Sigmoid colon (tissue), 7 donors: ENCODE measurements at places on chromosomes 13 and 19. TPM values are rescaled to one million over a fixed set of nuclear protein-coding genes. Genes with fewer than 3 reads are reported as not detected.

- no peak overlapping the region for H3K4me3 ChIP-seq
- no peaks in the 10 kb centered on the region for H3K27me3 ChIP-seq
- no peak for DNase-seq
Observed at GRCh38 chr13:73661687-73662425, 472.3 kb downstream of the KLF12 start.

- no peak for DNase-seq
- peaks cover 26% of the 10 kb centered on the region for H3K4me1 ChIP-seq
- no peak within 1 kb of the TSS for H3K27ac ChIP-seq
- H3K4me3 ChIP-seq: no peak within 1 kb of the TSS
Observed at GRCh38 chr13:112067116-112067741, at the start of gene SOX1. SOX1 (plus strand) TSS chr13:112067149; CDS start chr13:112067659, 510 bp downstream.

DNA sequence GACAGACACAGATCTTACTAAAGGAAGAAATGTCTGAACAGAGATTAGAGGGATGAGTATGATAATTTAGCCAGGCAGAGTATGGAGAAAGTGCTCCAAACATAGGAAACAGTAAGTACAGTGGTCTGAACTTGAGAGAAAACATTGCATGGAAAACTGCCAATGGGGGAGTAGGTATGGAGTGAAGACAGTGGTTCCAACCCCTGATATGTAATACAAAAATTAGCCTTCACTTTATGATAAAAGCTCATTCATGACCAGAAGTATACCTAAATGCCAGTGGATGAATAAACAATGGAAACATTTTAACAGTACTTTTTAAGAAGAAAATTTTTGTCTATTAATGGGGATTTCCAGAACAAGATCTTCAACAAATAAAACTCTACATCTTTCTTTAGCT lies 334.0 kb downstream of the DIAPH3 start:
- no peak overlapping the region for H3K27ac ChIP-seq
- H3K27me3 ChIP-seq: no peaks in the 10 kb centered on the region
- H3K4me3 ChIP-seq: no peak overlapping the region

DNA sequence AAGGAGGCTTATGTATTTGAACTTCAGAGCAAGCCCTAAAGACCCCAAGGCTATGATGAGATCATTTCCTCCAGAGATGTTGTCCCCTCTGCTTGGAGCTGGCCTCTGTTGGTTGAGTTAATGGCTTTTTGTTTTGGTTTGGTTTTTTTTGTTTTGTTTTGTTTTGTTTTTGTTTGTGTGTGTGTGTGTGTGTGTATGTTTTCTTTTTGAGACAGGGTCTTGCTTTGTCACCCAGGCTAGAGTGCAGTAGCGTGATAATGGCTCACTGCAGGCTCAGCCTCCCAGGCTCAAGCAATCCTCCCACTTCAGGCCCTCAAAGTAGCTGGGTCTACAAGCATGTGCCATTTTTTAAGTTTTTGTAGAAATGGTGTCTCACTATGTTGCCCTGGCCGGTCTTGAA lies 1076.2 kb downstream of the UQCRFS1 start:
- no peaks in the 10 kb centered on the region for H3K27me3 ChIP-seq
- no peak overlapping the region for H3K27ac ChIP-seq
- no peak for DNase-seq
- H3K36me3 ChIP-seq: no peaks in the 10 kb centered on the region

DNA sequence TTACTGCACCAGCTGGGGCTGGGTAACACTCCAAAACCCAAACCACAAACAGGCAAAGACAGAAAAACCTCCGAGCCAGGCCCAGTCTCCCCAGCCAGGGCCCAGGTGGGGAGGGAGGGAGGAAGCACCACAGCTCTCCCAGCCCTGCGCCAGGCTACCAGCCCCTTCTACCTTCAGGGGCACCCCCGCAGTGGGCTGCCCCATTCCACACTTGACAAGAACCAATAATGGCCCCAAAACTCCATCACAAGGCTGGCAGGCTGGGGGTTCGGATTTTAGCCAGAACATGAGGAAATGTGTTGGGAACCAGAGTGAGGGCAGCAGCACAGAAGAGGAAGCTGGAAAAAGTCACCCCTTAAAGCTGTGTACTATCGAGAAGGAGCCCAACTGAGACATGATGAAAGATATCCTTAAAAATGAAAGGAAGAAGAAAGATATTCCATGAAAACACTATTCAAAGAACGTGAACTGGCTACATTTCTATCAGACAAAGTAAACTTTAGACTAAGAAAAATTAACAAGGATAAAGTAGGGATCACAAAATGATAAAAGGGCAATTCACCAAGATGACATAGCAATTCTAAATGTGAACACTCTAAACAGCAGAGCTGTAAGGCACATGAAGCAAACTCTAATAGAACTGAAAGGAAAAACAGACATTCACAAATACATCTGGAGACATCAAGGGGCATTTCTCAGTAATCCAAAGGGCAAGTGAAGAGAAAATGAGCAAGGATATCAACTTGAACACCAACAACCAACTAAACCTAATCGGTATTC lies 12.9 kb downstream of the TUBGCP3 start:
- H3K4me3 ChIP-seq: no peak overlapping the region
- H3K36me3 ChIP-seq: no peaks in the 10 kb centered on the region
- no peaks in the 10 kb centered on the region for H3K4me1 ChIP-seq
- H3K27me3 ChIP-seq: no peaks in the 10 kb centered on the region
- H3K27ac ChIP-seq: no peak overlapping the region

DNA sequence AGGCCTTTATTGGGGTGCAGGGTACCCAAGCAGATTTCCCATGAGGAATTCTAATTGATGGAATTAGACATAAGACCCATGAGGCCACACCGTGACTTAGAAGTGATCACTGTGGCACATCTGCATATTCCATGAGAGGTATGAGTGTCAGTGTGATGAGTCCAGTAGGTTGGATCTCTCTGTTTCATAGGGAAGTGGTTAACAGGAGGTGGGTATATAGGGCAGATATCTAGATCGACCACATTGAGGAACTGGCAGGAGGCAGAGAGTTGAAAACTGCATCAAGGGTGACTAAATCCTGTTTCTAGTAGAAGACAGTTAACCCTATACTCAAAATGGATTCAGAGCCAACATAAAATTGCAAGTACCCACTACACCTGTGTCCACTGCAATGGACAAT lies 68.6 kb upstream of the MIR17HG start:
- no peak for DNase-seq
- no peaks in the 10 kb centered on the region for H3K27me3 ChIP-seq
- H3K36me3 ChIP-seq: no peaks in the 10 kb centered on the region
- H3K4me3 ChIP-seq: no peak overlapping the region

GRCh38 chr19:18481505-18482222 lies 40.2 kb downstream of the ELL start:
- H3K4me3 ChIP-seq: no peak overlapping the region
- H3K4me1 ChIP-seq: peaks cover 61% of the 10 kb centered on the region
- no peaks in the 10 kb centered on the region for H3K36me3 ChIP-seq
- no peak for DNase-seq

DNA sequence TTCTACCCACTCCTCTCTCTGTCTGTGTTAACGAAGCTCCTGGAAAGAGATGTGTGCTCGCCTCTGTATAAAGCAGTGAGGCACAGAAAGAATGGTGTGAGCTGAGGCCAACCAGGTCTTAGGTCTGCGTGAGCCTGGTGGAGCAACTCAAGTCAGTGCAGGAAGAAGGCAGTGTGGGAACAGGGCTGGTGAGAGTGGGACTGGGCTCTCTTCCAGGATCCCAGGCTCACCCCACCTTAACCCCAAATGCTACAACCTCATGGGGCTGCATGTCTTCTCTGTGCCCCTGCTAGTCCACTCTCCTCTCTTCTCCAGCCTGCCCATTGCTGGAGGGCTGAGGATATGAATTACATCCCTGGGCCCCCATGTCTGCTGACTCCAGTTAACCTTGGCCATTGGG lies 127.4 kb downstream of the DCT start:
- H3K27me3 ChIP-seq: no peaks in the 10 kb centered on the region
- H3K27ac ChIP-seq: no peak overlapping the region
- no peaks in the 10 kb centered on the region for H3K4me1 ChIP-seq
- no peaks in the 10 kb centered on the region for H3K36me3 ChIP-seq

- peaks cover 100% of the 10 kb centered on the region for H3K4me1 ChIP-seq
- H3K27ac ChIP-seq: peak overlapping the region; percentile 70
- peaks cover 8% of the 10 kb centered on the region for H3K36me3 ChIP-seq
- DNase-seq: no peak
- H3K27me3 ChIP-seq: no peaks in the 10 kb centered on the region
Observed at GRCh38 chr13:110266431-110266809, 40.5 kb downstream of the COL4A1 start.

DNA sequence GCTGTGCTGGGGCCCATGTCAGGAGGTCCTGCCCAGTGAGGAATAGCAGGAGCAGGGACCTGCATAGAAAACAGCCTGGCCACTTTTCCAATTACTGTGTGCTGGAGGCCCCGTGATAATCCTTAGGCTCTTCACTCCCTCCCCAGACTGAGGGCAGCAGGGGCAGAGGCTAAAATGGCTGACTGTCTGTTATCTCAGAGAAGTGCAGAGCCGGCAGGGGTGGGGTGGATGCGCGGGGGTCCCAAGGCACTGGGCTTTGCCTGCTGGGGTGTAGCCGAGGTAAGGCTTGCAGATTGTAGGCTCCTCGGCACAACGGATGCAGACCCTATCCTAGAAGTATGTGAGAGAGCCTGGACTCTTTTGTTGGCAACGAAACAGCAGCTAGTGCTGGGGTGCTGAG lies 1064.1 kb downstream of the OLFM4 start:
- H3K36me3 ChIP-seq: no peaks in the 10 kb centered on the region
- no peaks in the 10 kb centered on the region for H3K27me3 ChIP-seq
- H3K27ac ChIP-seq: no peak overlapping the region
- no peaks in the 10 kb centered on the region for H3K4me1 ChIP-seq

DNA sequence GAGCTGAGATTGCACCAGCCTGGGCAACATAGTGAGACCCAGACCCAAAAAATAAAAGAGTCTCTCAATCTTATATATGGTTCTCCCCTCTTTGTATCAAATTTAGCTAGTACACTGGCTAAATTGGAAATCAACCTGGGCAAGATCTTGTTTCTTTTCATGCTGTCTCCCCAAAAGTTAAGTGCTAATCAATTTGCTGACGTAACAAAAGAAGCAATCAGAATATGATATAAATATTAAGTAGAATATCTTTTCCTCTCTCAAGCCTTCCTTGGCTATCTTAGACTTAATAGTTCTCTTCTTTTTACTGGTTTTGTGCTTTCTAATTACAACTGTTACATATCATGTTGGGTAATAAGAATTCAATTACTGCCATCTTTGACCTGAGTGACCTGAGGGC lies 258.9 kb downstream of the KCNRG start:
- H3K27me3 ChIP-seq: no peaks in the 10 kb centered on the region
- no peak for DNase-seq
- H3K27ac ChIP-seq: no peak overlapping the region
- H3K36me3 ChIP-seq: no peaks in the 10 kb centered on the region
- H3K4me3 ChIP-seq: no peak overlapping the region

- peaks cover 5% of the 10 kb centered on the region for H3K36me3 ChIP-seq
- H3K27me3 ChIP-seq: no peaks in the 10 kb centered on the region
- no peak overlapping the region for H3K27ac ChIP-seq
- no peak overlapping the region for H3K4me3 ChIP-seq
- no peak for DNase-seq
- H3K4me1 ChIP-seq: no peaks in the 10 kb centered on the region
Observed at GRCh38 chr13:40749327-40749726, 21.7 kb downstream of the MRPS31 start.

DNA sequence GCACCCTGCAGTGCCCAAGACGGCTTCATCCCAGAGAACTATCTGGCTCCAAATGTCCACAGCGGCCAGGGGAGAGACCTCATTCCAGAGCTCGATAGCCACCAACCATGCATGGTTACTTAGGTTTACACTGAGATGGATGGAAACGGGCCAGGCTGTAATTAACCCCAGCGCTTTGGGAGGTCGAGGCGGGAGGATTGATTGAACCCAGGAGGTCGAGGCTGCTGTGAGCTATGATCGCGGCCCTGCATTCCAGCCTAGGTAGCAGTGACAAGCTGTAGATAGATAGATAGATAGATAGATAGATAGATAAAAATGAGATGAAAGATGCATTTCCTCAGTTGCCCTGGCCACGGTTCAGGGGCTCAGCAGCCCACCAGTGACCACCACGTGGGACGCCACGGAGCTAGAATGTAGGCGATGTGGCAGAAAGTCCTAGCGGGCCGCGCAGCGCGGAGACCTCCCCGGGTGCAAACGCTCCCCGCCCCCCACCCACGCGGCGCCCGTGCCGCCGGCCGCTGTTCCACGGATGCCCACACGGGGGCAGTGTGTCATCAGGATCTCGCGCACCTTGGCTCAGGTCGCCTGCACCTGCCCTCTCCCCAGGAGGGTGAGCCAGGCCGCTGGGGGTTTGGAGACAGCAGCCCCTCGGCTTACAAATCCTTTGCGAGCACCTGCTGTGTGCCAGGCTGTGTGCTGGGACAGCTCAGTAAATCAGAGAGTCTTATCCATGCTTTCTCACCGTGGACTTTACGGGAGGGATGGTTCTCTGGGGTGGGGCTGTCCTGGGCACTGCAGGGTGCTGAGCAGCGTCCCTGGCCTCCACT lies 13.5 kb upstream of the TLE5 start:
- no peak for DNase-seq
- peaks cover 11% of the 10 kb centered on the region for H3K4me1 ChIP-seq
- H3K27ac ChIP-seq: no peak overlapping the region

DNA sequence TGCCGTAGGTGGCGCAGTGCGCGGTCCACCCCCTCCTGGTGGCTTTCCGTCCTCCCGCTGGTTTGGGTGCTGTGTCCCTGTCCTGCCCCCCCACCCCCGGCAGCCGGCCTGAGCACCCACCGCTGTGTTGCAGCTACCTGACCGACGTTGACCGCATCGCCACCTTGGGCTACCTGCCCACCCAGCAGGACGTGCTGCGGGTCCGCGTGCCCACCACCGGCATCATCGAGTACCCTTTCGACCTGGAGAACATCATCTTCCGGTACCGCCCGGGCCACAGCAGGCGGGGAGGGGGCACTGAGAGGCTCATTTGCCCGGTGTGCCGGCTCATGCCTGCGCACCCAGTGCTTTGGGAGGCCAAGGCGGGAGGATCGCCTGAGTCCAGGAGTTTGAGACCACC lies 20.6 kb downstream of the GNA11 start:
- H3K4me3 ChIP-seq: no peak overlapping the region
- H3K27me3 ChIP-seq: no peaks in the 10 kb centered on the region
- peaks cover 75% of the 10 kb centered on the region for H3K36me3 ChIP-seq
- DNase-seq: no peak
- H3K27ac ChIP-seq: no peak overlapping the region

DNA sequence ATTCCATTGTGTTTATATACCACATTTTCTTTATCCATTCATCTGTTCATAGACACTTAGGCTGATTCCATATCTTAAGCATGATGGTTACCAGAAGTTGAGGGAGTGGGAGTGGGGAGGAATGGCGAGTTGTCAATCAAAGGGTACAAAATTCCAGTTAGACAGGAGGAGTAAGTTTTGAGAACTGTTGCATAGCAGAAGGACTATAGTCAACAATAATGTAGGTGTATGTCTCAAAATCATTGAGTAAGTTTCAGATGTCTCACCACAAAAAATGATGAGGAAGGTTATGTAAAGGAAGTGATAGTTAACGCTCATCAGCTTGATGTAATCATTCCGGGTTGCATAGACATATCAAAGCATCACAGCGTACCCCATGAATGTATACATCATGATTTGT lies 4.6 kb upstream of the UBL3 start:
- no peak for DNase-seq
- H3K36me3 ChIP-seq: no peaks in the 10 kb centered on the region
- H3K4me1 ChIP-seq: no peaks in the 10 kb centered on the region
- H3K27ac ChIP-seq: no peak overlapping the region
- no peaks in the 10 kb centered on the region for H3K27me3 ChIP-seq

IGFL1 gene
- total RNA-seq: not detected

CASP14 gene
- not detected for total RNA-seq

CRX gene
- total RNA-seq: not detected

TLE2 gene
- 66.5 TPM for total RNA-seq

ZNF493 gene
- 36.7 TPM for total RNA-seq

MIA gene
- 12.8 TPM for total RNA-seq

ZNF177 gene
- 3.0 TPM for total RNA-seq

PRR22 gene
- 0.71 TPM for total RNA-seq

KLK14 gene
- not detected for total RNA-seq
